ENCODE measurements at places on chromosomes 12 and 14.

DNA sequence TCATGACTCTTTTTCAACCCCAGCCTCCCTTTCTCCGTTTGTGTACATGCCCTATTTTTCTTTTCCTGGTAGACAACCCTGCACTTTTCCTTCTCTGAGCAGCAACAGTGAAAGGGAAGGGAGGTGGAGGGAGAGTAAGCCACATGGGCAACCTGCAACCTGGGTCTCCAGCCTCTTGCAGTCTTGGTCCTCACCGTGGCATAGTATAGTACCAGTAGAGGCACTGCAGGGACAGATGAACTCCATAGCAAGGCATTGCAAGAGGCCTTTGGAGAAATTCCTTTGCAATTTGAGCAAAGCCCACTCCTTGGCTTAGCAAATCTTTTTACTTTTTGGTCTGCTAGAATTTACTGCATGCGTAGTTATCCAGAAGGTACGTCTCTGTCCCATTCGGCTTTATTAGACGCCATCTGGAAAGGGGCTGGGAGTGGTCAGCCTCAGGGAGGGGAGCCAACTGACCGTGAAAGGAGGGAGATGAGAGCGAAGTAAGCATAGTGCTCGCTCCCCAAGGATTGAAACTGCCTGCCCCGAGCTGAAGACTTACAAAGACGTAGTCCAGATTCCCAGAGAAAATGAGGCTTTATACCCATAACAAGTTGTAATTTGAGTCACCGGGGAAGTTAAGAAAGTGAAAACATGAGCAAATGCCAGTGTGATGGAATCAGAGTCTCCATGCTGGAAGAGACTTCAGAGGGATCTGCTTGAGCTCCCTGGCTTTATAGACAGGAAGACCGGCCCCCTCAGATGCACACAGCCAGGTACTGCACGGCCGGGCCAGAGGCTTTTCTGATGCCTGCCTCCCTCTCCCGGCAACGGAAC is 332.0 kb downstream of the CACNA1C start:
- no peak for DNase-seq

GRCh38 chr14:99408286-99408970 is 72.2 kb downstream of the SETD3 start:
- no peak for DNase-seq

GRCh38 chr14:92460916-92461579 is 52.5 kb upstream of the RIN3 start:
- DNase-seq, result peak; percentile 46

- no peak for DNase-seq
These were observed 2.2 kb downstream of the OTX2 start for GRCh38 chr14:56808110-56808382.

- DNase-seq, result no peak
These were observed 112.2 kb upstream of the DIO3 start for GRCh38 chr14:101449114-101449513.

- DNase-seq, result no peak
These were observed 7.5 kb upstream of the KLHL42 start for GRCh38 chr12:27772328-27773049.
